ENCODE measurements at places on chromosomes 7 and 10.

GRCh38 chr10:45239642-45240041 is 75.8 kb downstream of the OR13A1 start:
- DNase-seq: peak; percentile 24

DNA sequence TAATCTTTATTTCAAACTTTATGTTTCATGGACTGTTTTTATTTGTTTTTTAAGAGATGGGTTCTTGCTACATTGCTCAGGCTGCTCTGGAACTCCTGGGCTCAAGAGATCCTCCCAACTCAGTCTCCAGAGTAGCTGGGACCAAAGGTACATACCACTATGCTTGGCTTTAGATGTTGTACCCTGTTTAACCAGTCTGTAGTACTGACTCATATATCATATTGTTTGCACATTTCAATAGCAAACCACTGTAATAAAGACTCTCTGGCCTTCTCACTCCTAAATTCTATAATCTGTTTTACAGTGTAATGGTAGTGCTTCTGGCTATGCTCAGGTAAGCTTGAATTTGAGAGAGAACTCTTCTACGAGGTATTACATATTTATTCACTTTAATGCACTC is 413.6 kb upstream of the PCDH15 start:
- no peak for DNase-seq

DNA sequence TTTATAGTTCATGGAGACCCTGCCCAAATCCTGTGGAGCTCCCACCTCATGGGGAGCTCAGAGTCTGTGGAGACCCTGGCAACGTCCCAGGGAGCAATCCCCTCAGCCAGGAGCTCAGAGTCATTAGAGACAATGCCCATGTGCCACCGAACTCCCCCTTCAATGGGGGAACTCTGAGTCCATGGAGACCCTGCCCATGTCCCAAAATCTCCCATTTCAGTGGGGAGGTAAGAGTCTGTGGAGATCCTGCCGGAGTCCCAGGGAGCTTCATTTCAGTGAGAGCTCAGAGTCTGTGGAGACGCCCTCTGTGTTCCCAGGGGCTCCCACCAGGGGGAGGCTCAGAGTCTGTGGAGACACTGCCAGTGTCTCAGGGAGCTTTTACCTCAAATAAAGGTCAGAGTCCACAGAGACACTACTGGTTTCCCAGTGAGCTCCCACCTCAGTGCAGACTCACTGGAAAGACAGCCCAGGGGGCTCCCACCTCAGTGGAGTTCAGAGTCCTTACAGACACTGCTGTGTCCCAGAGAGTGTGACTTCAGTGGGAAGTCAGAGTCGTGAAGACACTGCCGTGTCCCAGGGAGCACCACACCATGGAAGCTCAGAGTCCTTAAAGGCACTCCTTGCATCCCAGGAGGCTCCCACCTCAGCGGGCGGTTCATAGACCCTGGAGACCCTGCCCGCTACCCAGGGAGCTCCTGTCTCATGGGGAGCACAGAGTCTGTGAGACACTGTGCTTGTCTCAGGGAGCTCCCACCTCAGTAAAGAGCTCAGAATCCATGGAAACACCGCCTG is 5.0 kb downstream of the MYO1G start:
- DNase-seq: no peak

DNA sequence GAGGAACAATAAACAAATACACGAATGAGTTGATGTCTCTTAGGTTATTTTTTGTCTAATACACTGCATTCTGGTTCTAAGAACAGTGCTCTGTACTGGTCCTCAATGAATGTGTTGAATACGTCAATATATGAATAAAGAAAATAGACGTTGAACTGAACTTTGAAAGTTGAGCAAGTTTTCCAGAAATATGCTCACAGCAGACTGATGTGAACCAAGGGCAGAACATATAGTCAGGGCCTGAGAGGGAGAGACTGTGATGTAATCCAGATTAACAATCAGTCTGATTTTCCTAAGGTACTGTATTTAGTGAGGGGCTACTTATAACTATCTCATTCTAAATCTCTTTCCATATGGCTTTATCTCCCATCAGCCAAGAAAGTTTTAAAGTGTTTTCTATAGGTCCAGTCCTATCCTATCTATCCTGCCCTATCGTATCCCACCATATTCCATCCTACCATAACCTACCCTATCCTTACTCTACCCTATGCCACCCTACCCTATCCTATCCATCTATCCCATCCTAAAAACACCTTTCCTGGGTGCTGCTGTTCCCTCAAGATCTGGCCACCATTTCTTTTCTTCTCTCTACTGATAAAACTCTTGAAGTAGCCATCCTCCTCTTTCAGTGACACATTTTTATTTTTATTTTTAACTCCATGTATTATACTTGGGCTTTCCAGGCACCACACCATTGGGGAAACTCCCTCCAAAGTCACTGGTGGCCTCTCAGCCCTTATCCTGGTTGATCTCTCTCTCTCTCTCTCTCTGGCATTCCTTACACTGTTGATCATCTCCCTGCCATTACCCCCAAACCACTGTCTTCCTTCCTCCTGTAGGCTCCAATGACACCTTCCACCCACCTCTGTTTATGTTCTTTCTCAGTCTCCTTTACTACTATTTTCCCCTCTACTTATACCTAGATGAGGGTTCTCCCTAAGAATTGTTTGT is 212.3 kb upstream of the SLC26A5 start:
- no peak for DNase-seq

DNA sequence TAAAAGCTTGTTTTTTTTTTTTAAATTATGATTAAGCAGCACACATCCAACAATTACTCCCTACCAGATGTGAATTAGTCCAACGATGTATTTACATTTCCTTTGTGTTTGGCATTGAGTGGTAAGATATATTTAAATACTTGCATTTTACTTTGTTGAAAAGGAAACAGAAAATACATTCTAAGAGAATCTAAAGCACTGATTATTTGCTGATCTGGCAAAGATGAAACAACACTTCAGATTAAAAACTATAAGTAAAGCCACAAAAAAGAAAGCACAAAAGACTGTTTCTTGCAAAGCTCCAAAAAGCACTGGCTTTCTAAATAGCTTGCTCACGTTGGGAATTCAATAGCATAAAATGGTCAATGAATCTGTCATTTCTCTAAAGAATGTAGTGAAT is 466.5 kb downstream of the PHTF2 start:
- DNase-seq: no peak

GRCh38 chr7:109284943-109285342 is 715.3 kb downstream of the DNAJB9 start:
- DNase-seq: no peak

DNA sequence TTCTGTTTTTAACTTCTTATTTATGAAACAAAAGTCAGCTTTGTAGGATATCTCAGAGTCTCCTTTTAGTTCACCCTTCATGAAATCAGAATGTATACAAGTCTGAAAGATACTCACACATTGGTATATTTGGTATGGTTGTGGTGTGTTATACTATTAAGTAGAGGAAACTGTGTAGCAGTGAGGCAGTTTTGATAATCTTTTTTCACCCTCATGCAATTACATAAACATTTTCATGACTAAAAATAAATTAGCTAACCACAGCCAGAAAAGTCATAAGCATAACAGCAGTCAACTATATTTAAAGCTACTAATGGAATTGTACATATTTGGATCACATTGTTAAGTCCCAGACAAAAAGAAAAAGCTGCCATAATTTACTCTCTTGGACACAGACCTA is 62.1 kb downstream of the FAM185A start:
- DNase-seq: no peak

DNA sequence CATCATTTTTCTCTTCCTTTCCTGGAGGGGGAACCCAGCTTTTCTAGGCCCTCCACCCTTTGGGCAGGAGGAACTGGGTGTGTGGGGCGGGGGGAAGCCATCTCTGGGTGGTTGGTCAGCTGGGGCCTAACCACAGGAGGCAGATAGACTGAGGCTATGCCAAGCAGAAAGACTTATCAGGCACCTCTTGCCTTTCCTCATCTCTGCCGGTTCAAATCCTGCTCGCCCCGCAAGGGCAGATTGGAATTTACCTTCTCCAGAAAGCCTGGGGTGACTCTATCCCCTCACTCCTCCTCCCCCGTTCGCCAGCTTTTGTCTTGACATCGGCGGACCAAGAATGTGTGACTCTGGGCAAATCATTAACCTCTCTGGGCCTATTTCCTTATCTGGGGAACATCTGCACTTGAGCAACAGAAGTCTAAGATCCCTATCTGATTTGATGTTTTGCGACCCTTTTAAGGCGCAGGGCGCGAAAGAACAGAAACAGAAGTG is 584 bp upstream of the GARS1 start:
- no peak for DNase-seq

DNA sequence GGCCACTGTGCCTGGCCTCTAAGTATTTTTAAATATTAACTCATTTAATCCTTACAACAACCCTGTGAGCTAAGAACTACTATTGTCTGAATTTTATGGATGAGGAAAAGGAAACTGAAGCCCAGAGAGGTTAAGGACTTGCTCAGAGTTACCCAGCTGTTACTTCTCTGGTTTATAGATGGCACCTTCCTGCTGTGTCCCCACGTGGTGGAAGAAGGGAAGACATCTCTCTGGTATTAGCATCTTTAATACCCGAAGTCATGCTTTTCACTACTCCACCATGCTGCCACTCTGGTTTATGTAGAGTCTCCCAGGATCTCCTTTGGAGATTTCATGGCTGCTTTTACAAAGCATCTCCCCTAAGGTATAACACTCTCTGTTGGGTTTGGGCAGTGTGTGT is 105.5 kb upstream of the MKLN1 start:
- no peak for DNase-seq

- no peak for DNase-seq
Measured at GRCh38 chr7:155870334-155871180, 58.3 kb upstream of the SHH start.

DNA sequence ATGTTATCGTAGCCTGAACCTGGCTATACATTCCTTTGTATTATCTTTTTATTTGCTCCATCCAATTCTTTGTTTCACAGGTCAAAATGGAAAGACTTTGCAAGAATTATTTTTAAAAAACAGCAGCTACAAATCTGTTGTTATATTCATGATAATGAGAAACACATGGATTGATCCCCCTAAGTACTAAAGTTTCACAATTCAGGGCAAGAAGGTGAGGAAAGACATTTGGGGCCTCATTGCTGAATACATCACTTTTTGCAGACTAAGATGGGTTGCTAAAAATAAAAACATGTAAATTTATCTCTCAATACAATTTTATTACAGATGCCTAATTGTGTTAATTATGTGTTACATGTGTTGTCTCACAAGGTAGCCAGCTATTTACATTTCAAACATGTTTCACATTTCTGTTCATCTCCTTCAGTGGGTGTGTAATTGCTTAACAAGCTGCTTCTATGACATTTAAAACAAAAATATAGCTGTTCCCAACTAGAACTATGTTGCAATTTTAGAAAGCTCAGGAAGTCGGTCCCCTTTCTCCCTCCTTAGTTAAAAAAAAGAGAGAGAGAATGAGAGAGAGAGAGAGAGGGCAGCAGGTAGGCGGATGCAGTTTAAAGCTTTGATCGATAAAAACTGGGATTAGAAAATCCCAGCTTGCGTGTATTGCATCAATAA is 606.3 kb upstream of the FZD8 start:
- DNase-seq: no peak

DNA sequence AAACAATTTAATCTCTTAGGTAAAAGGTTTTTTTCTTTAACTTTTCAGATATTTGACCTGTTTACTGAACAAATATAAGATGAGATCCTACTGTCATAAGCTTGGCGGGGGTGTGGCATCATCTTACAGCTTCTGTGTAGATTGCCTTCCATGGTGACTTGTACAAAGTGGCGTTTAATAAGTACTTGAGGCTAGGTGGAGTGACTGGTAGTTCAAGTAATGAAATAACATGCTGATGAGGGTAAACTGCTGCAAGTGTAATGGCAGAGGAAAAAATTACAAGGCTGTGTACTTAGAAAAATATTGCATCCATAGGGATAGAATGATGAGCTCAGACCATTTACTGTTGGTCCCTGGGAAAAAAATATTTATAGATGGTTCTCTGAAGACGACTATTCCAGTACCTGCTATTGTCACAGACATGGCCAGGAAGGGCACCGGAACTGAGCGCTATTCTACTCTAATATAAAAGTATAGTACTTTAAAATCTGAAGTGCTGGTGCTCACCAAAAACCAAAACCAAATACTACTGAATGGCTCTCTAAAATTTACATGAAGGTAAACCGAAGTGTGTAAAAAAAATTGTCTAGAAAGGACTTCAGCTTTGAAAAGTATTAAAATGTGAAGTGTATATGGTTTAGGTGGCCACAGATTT is 42.4 kb downstream of the DNAH11 start:
- DNase-seq: no peak

DNA sequence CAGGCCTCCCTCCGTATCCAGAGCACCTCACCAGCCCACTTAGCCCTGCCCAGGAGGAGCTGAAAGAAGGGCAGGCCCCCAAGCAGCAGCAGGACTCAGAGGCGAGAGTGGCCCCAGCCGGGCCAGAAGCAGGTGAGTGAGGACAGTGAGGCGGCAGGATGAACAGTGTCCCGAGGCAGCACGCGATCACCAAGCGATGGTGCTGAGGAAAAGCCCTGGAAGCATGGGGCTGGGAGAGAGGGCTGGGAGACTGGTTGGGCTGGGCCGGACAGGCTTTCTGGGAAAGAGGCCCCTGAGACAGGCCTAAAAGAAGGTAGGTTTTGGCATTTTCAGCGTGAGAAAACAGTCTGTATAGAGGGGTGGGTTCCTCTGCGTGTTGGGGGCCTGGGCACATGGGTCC is 16.4 kb downstream of the ZNF783 start:
- DNase-seq: no peak

DNA sequence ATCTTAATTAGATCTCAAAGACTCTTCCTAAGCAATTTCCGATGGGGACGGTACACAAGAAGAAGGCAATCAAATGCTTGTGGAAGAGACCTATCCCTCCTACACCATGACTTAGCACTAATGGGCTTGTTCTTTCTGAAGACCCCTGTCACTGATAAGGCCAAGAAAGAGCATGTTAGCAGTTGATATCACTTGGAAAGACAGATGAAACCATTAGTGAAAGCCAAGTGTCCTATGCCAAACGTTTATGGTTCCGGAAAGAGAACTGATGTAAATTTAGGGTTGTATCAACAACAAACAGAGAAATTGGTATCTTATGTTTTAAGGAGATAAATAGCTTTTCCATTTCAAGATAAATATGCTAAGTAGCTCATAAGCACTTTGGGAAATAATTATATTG is 6.5 kb downstream of the UROS start:
- DNase-seq: no peak

Data from pulmonary artery endothelial cell (primary cell).